ENCODE measurements at places on chromosomes 6 and 20. TPM values are rescaled to one million over a fixed set of nuclear protein-coding genes. Genes with fewer than 3 reads are reported as not detected.
A peak's percentile ranks its signal among the peaks of the same experiment; 100 is the strongest.

GRCh38 chr6:15312500-15312899 lies 66.6 kb downstream of the JARID2 start:
- no peak overlapping the region for H3K4me3 ChIP-seq
- H3K27ac ChIP-seq, result no peak overlapping the region
- peaks cover 36% of the 10 kb centered on the region for H3K4me1 ChIP-seq
- no peaks in the 10 kb centered on the region for H3K36me3 ChIP-seq
- no peak for DNase-seq

DNA sequence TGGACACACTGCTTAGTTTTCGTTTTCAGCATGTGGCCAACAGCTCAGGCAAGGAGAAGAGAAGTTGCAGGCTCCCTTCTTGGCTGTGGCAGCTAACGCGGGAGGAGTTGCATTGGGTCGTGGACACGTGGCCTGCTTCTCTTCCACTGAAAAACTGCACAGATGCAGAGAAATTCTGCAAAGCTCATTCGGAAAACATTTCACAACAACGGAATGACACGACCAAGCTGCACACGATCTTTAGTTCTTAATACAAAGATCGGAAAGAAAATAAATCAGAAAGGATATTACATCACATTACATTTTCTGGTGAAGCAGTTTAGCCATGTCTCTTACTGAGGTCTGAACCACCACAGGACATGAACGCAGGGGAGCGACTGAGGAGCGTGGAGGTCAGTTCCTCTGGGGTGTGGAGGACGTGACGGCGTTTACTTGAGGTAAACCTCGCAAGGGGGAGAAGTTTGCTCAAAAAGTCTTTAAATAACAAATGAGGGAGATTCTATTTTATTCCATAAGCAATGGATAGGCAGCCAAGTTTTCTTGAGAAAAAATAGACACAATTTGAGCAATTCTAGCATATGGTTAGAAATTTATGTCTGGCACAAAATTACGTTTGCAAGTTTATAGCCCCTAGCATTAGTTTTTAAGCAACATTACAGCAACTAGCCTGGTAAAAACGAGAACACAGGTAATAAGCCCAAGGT lies 178.3 kb downstream of the THBS2 start:
- H3K4me3 ChIP-seq, result no peak overlapping the region
- H3K36me3 ChIP-seq, result no peaks in the 10 kb centered on the region
- H3K27me3 ChIP-seq, result no peaks in the 10 kb centered on the region
- no peaks in the 10 kb centered on the region for H3K4me1 ChIP-seq

DNA sequence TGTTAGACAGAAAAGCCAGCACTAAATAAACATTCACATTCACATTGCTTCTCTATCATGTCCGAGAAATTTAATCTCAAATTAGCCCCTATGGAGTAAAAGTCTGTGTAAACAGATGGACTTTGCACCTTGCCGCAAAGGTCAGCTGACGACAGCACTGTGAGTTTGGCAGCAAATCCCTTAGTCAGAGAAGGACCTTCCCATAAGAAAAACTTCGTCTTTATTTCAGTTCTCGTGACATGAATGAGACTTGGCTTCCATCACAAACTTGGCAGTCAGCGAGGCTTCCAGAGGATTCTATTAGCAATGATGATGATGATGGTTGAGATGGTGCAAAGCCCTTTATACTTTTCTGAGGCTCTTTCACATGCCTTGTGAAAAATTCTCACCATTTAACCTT lies 133.7 kb upstream of the IFNGR1 start:
- no peak overlapping the region for H3K4me3 ChIP-seq
- no peak overlapping the region for H3K27ac ChIP-seq
- no peaks in the 10 kb centered on the region for H3K27me3 ChIP-seq
- no peak for DNase-seq

The NOX3 gene
- total RNA-seq, result not detected

GRCh38 chr6:76381612-76382011 lies 309.1 kb upstream of the IMPG1 start:
- no peak overlapping the region for H3K27ac ChIP-seq
- no peaks in the 10 kb centered on the region for H3K4me1 ChIP-seq

The CAP2 gene
- 91.8 TPM for total RNA-seq

DNA sequence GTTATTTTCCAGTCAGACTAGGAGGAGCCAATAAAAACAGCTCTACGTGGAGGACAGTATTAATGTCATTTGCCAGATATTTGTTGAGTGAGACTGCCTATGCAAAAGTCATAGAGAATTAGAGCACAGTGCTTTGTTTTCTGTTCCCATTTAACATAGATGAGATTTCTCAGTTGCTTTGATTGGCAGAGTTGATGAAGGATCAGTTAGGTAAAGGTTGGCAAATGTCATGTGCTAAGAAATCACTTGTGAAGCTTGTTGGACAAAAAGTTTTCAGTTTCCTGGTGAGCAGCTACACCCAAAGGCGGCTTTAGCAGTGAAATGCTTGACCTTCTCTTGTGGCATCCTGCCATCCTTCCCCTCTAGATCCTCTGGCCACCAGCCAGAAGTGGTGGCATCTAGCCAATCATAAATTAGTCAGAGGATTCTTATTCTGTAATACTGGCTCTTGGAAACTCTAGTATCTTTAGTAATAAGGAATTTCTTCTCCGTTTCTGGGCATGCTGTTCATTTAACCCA lies 37.0 kb downstream of the BCKDHB start:
- no peaks in the 10 kb centered on the region for H3K27me3 ChIP-seq
- H3K27ac ChIP-seq, result no peak overlapping the region
- H3K36me3 ChIP-seq, result no peaks in the 10 kb centered on the region
- peak; percentile 69 for DNase-seq
- no peak overlapping the region for H3K4me3 ChIP-seq

Data from heart left ventricle (tissue), 16 donors.